Natural killer cell (primary cell): ENCODE measurements at places on chromosomes 5 and 9. TPM values are rescaled to one million over a fixed set of nuclear protein-coding genes. Genes with fewer than 3 reads are reported as not detected.

Gene ENTPD2
- total RNA-seq, result not detected

Gene ZNF366
- 0.54 TPM for total RNA-seq

Gene LCN12
- 11.3 TPM for total RNA-seq

Gene GALNT10
- 92.6 TPM for total RNA-seq

Gene OSMR
- not detected for total RNA-seq

Gene ELAVL2
- not detected for total RNA-seq

Gene NEUROG1
- not detected for total RNA-seq

Gene LRRC70
- 21.2 TPM for total RNA-seq

Gene DMGDH
- 2.9 TPM for total RNA-seq

Gene PGM5
- not detected for total RNA-seq

Gene BRINP1
- total RNA-seq, result not detected

Gene FOXD4
- total RNA-seq, result not detected

Gene WDR38
- not detected for total RNA-seq

Gene NR5A1
- not detected for total RNA-seq

Gene RXFP3
- not detected for total RNA-seq

Gene ABLIM3
- 1.2 TPM for total RNA-seq

Gene PCDHGB6
- 2.1 TPM for total RNA-seq

Gene MYOZ3
- not detected for total RNA-seq

Gene FST
- not detected for total RNA-seq

Gene DAB2IP
- total RNA-seq, result 0.19 TPM

Gene SPOCK1
- total RNA-seq, result 0.61 TPM

Gene PPP2R2B
- total RNA-seq, result 68.3 TPM

Gene PCDHB14
- total RNA-seq, result not detected

Gene RNF145
- 38.4 TPM for total RNA-seq

Gene PAEP
- not detected for total RNA-seq

Gene SPINK14
- total RNA-seq, result not detected

Gene SEMA5A
- not detected for total RNA-seq

Gene CDC20B
- not detected for total RNA-seq

Gene SPAAR
- not detected for total RNA-seq

Gene SLC36A2
- total RNA-seq, result not detected

Gene STC2
- not detected for total RNA-seq

Gene OTULINL
- total RNA-seq, result 67.4 TPM

Gene HEMGN
- total RNA-seq, result 0.75 TPM

Gene RMRP
- total RNA-seq, result 5,042 TPM

Gene PCDHB15
- total RNA-seq, result not detected

Gene ADAMTS6
- total RNA-seq, result 1.4 TPM

Gene WDR41
- total RNA-seq, result 20.7 TPM

Gene FAM163B
- total RNA-seq, result not detected

Gene MVB12B
- total RNA-seq, result 2.0 TPM

Gene GAS1
- total RNA-seq, result 2.8 TPM

Gene EIF4EBP3
- 6.0 TPM for total RNA-seq

Gene AK8
- total RNA-seq, result 0.14 TPM
